ENCODE measurements at places on chromosomes 2 and 18. TPM values are rescaled to one million over a fixed set of nuclear protein-coding genes. Genes with fewer than 3 reads are reported as not detected.

GRCh38 chr2:166351319-166351718 lies 24.4 kb downstream of the SCN9A start:
- DNase-seq = peak; percentile 9
- no peak overlapping the region for H3K27ac ChIP-seq
- H3K4me1 ChIP-seq = peaks cover 6% of the 10 kb centered on the region
- H3K27me3 ChIP-seq = no peaks in the 10 kb centered on the region
- no peaks in the 10 kb centered on the region for H3K36me3 ChIP-seq

DNA sequence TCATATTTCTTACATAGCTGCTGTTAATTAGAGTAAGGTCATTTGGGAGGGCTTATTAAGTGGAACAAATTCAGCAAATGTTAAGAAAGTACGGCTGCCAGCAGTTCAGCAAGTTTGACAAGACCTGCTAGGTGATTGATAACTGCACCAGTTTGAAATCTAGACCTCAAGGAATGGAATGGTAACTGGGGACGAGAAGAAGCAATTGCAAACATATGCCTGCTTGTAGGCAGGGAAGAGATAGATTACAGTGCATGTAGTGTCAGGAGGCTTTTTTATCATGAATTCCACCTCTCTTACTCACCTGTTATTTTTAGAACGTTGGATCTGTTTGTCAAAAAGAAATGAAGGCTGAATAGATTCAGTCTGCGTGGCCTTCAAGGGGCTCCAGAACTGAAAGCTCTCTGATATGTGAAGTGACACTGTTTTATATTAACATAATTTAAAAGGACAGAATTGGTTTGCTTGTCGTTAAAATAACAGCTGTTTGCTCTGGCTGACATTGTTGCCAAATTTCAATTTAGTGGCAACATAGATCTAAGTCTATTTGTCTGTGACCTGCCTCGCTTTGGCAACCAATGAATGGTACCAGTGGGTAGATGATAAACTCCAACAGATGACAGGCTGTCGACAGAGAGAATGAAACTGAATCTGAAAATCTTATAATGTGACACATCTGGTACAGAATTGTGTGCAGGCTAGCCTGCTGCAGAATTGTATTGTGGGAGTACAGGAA lies 199.3 kb downstream of the ZNF407 start:
- peak; percentile 26 for DNase-seq
- peaks cover 4% of the 10 kb centered on the region for H3K4me1 ChIP-seq
- no peaks in the 10 kb centered on the region for H3K36me3 ChIP-seq
- no peak overlapping the region for H3K4me3 ChIP-seq
- H3K27me3 ChIP-seq = no peaks in the 10 kb centered on the region

SERPINB7 gene
- not detected for total RNA-seq

DNA sequence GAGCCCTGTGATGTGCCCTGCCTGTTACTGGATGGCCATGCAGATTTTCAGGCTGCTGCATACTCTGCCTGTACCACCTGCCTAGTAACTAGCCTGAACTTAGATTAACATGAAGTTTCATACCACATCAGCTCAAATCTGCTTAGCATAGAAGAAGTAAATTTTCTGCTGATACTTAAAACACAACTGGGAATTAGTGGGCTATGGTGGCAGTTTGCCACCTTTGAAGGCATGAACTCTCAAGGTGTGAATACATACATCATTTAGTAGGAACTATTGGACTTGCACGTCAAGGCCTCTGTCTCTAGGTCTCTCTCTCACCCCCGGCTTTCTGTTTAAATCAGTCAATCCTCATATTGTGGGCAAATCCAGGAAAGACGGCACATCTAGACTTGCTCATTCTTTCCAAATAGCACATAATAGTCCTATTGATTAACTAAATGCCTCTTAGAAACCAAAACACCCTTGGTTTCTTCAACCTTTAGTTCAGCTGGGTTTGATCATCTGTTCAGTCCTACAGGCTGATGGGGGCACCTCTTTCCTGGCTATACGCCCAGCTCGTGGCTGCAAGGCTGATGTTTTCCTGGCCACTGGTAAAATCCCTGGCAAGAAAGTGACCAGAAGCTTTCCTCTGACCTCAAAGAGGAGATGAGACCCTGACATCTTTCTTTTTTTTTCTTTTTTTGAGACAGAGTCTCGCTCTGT lies 58.4 kb downstream of the ALPK2 start:
- no peak overlapping the region for H3K27ac ChIP-seq
- DNase-seq = no peak
- H3K4me3 ChIP-seq = no peak overlapping the region
- H3K36me3 ChIP-seq = no peaks in the 10 kb centered on the region
- H3K4me1 ChIP-seq = peaks cover 8% of the 10 kb centered on the region

RAX gene
- total RNA-seq = not detected
